ENCODE measurements at places on chromosomes 7 and 10.

GRCh38 chr7:88866265-88866863, 70.8 kb upstream of the TEX47 start:
- no peak for DNase-seq

- no peak for DNase-seq
Observed at GRCh38 chr7:24963218-24963617, 16.8 kb downstream of the OSBPL3 start.

DNA sequence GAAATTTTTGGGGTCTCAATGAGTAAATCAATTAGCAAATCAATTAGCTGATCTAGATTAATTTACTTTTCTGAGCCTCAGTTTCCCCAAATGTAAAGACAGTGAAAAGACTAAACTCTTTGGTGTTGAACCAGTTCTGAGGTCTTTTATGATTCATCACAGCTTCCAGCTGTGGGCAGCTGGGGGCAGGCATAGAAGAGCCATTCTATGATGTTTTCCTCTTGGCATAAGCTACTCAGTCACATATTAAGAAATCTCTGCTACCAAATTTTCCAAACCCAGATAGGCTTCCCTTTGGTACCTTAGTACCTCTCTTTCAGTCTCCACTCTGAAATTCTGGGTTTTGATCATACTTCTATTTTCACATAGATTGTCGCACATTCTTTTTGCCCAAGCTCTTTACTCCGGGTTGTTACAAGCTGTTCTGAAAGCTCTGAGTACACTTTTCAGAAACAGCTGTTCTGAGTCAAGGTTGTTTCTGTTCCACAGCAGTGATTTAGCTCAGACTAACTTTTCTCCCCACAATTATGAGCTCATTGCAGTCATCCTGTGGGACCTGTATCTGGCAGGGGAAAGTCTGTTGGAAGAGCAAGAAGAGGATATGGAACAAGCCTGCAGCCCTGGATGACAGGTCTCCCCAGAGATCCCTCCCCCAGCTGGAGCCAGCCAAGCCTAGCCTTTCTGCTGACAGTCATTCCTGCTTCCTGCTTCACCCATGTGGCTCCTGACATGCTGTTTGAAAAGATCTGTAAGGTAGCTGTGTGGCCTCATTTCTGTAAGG, 599.6 kb upstream of the GHITM start:
- DNase-seq: no peak

- no peak for DNase-seq
Observed at GRCh38 chr10:116311706-116312490, 12.3 kb upstream of the CCDC172 start.

DNA sequence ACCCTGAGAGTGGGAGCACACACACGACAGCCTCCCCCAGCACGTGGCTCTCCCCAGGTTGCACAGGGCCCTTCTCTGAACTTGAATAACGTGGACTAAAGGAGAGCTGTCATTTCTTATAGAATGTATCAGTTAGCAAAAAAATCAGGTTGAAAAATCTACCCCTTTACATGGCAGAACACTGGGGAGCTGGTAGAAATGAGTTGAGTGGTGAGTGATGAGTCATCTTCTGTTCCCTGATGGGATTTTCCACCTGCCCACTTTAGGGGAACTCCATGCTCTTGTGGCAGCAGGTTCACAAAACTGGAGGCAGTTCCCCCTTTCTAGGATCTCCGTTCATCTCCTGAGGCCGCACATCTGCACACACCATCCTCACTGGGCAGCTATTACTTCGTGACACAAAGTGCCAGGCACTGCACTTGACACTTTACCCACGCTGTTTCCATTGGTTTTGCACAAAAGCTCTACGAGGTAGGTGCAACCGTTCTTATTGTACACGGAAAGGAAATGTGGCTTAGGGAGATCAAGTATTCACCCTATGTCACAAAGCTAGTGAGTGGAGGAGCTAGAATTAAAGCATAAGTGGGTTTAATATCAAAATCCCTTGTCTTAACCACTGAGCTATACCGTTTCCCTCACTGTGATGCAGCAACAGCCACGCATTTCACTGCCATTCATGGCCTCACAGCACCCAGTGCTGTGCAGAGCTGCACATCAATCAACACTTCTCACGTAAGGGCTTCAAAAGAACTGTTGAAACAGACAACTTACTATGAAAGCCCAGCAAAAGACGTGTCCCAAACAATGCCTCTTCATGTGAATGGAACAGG, 80.2 kb downstream of the RNF216 start:
- no peak for DNase-seq
